ENCODE measurements at places on chromosomes 5 and 9. TPM values are rescaled to one million over a fixed set of nuclear protein-coding genes. Genes with fewer than 3 reads are reported as not detected.

VLDLR gene
- 127 TPM for total RNA-seq

MARCHF3 gene
- 61.0 TPM for total RNA-seq

ECPAS gene
- total RNA-seq = 81.5 TPM

CAMK4 gene
- total RNA-seq = 0.48 TPM

ROR2 gene
- 0.65 TPM for total RNA-seq

PCDHGA3 gene
- total RNA-seq = 22.9 TPM

DNA sequence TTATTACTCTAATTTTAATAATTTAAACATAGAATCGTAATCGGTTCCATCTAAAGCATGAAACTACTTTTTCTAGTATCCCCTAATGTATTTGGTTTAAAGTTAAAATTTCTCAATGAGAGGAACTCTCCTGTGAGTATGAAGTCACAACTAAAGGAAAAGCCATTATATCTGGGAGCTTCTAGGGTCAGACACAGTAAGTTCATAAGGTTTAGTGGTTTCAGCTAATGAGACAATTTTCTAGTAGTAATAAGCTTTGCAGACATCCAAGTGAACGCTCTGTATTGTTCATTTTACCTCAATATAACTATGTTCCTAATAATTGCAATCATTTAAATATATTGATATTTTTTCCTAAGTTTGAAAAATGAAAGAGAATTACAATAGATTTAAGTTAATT, 364.4 kb upstream of the CDH9 start:
- no peak for DNase-seq

DNA sequence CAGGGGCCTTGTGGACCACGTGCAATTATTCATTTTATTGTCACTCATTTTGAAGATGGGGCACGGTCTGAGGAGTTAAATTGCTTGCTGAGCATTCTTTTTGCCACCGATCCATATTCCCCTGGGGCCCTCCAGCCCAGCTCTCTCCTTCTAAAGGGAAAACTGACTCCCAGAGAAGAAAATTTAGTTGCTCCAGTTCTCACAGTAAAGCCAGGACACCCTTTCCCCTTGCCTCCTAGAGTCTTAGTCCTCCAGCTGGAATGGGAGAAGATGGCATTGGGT, 1.0 kb upstream of the PANK3 start:
- DNase-seq = no peak

GRCh38 chr5:119397518-119398380, 41.9 kb downstream of the TNFAIP8 start:
- no peak for DNase-seq

- DNase-seq = no peak
These were observed 22.1 kb downstream of the SPATA31D1 start for GRCh38 chr9:82010711-82011110.

DNA sequence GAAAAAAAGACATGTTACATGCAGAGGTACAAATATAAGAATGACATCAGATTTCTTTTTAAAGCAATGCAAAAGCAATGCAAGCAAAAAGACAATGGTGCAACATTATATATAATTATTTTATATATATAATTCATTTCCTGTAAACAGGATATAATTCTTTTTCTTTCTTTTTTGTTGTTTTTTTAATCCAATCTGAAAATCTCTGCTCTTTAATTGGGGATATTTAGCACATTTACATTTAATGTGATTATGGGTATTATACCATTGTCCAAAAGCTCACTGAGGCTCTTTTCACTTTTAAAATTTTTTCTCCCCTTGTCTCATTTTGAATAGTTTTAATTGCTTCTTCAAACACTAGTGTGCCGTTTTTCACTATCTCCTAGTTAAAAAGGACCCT, 148.9 kb downstream of the FGF18 start:
- DNase-seq = no peak

- DNase-seq = no peak
These were observed 7.1 kb upstream of the OCLN start for GRCh38 chr5:69485471-69485870.

GRCh38 chr9:129353697-129354336, 175.8 kb upstream of the IER5L start:
- no peak for DNase-seq

DNA sequence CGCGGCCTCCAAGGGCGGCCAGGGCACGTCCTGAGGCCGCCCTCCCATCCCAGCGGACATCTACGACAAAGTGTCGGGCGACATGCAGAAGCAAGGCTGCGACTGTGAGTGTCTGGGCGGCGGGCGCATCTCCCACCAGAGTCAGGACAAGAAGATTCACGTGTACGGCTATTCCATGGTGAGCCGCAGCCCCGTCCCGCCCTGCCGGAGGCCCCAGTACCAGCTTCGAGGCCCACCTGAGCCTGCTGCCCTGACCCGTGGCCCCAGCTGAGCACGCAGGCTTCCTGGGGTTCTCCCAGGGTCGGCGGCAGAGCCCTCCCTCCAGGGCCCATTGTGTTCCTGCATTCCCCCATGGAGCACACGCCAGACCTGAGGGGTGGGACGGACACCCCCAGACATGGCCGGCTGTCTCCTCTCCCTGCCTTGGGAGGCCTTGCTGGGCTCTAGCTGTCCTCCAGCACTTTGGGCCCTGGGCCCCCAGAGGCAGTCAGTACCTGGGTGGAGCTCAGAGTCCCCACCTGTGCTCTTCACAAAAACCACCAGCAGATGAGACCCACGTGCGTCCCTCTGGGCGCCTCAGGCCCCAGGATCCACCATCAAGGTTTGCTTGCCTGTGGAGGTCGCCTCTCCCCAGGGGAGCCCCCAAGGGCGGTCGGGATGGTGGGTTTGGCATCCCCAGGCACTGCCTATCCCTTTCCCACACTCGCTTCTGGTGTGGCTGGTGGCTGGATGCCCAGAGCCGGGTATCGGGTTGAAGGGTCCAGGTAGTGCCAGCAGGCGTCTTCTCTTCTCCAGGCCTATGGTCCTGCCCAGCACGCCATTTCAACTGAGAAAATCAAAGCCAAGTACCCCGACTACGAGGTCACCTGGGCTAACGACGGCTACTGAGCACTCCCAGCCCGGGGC, 1.0 kb downstream of the PHPT1 start:
- DNase-seq = no peak

- DNase-seq = no peak
These were observed 56.7 kb upstream of the SLC44A1 start for GRCh38 chr9:105187781-105188180.

DNA sequence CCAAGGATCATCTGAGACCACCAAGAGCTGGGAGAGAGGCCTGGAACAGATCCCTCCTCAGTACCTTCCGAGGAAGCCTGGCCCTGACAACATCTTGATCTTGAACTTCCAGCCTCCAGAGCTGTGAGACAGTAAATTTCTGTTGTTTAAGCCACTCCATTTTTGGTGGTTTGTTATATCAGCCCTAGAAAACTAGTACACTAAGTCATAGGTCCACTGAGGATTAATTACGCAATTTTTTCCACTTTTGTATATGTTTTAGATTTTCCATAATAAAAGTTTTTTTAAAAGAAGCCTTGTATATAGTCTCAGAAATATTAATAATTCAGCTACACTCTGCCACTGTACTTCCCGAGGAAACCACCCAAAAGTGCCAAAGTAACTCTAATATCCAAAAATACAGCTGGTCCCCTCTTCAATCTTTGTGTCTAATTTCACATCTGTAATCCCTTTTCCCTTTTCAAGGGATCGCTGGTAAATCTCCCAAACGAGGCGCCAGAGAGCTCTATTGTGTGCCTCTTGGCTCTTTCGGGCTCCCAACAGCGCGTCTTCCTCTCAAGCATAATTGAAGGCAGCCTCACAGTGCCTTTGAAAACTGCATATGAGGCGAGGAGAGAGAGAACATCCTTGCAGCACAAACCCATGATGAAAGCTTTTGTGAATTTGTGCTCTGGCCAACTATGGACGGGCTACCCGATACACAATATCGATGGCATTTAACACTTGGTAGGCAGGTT, 32.7 kb downstream of the PRUNE2 start:
- DNase-seq = no peak

DNA sequence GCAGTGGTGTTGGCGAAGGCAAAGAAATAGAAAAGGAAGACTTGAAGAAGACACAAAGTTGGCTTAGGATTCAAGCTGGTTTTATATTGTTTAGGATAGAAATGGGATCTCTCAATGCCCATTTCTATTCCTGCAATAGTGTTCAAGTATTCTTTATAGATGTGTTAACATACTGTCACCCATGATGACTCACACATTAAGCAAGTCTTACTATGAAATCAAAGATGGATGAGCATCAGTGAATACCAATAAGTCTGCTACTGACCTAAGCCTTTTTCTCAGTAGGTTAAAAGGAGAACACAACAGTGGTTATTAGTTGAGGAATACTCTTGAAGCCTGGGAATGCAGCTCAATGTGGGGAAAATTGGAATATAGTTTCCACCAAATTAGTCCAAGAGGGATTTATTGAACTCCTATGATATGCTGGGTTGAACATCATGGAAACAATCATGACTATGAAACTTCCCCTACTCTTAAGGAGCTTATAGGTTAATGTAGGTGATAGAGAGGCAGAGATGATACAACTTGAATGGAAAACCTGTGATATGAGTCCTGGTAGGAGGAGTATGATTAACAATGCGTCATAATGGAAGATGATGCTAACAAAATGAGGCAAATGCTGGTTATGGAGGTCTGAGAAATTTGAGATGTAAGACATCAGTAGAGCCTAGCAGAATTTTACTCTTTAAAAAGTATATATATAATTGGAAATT, 417.1 kb upstream of the DAP start:
- DNase-seq = no peak

DNA sequence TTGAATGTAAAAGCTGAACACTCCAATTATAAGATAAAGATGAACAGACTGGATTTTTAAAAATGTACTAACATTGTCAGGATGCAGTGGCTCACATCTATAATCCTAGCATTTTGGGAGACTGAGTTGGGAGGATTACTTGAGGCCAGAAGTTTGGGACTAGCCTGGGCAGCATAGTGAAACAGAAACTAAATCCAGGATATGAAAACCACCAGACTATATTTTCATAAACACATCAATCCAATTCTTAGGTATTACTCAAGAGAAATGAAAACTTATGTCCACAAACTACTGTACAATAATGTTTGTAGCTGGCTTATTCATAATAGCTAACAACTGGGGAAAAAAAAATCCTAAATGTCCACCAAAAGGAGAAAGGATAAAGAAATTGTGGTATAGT, 26.8 kb upstream of the NAA35 start:
- DNase-seq = no peak

DNA sequence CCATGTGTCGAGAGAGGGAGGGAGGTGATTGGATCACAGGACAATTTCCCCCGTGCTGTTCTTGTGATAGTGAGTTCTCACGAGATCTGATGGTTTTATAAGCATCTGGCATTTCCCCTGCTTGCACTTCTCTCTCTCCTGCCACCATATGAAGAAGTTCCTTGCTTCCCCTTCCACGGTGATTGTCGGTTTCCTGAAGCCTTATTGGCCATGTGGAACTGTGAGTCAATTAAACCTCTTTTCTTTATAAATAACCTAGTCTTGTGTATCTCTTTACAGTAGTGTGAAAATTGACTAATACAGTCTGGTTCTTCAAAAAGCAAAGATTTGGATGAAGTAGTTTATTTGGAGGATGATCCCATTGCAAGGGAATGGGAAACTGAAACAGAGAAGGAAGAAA, 11.3 kb upstream of the MIER3 start:
- DNase-seq = no peak

DNA sequence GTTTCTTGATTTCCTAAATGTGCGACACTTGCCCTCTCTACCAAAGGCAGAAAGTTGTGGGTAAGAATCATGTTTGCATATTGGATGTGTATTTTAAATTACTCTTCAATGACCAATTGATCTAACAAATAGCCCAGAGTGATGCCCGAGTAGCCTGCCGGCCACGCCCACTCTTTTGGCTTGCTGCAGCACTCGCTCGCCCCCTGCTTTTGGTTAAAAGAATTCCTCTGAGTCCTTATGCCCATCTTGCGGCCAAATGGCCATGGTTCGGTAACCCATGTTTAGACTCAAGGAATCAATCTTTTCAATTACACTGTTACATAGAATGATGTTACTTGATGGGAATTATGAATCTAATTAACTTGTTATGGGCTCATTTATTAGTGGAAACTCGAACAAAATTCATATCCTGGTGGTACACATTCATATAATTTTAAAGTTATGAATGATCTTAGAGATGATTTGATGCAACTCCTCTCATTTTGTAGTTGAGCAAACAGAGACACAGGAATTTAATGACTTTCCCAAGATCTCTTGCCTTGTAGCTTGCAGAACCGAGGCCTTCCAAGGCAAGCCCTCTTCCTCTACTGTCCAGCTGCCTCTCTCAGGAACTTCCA, 36.5 kb downstream of the PPIC start:
- no peak for DNase-seq

DNA sequence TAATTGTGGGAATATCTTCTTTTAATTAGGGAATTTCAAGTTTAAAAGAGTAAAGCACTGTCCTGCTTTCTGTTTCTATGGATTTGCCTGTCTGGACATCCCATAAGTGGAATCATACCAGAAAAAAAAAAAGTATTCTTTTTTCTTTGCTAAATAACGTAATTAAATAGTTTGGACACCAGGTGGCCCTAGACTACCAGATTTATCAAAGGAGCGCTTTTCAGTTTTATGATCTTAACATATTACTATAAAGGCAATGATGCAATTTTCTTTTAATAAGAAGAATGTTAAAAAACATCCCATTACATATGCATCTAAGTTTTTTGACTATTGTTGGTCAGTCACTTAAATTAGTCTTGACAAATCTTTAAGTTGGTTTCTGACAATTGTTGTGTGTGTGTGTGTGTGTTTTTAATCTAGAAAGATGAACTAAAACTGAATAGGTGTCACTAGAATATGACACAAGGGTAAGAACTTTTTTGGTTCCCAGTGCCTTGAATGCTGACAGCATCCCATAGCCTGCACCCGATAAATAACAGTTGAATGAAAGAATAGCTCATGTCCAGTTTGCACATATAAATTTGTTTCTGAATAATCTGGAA, 49.5 kb downstream of the C5orf22 start:
- no peak for DNase-seq

DNA sequence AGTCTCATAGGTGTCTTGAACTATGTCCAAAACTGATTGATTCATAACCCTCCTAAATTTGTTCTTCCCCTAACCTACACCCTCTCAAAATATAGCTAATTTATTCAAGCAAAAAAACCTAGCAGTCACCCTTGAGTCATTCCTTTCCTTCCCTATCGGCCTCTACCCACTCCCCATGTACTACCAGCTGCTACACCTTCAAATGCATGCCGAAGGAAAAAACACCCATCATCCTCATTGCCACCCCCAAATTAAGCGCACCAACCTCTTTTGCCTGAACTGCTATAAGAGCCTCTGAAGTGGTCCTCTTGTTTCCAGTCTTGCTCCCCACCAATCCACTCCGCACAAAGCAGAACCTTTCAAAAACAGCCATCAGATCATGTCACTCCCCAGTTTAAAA, 12.6 kb downstream of the LIFR start:
- no peak for DNase-seq

DNA sequence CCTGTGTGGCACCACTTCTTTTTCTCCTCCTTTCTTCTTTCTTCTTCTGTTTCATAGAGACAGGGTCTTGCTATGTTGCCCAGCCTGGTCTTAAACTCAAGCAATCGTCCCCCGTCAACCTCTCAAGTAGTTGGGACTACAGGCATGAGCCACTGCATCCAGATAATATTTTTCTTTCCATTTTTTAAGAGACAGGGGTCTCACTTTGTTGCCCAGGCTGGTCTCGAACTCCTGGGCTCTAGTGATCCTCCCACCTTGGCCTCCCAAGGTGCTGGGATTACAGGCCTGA, 47.4 kb upstream of the IER5L start:
- no peak for DNase-seq

- DNase-seq = peak; percentile 59
These were observed 4.8 kb downstream of the SURF6 start for GRCh38 chr9:133331221-133331620.

GRCh38 chr9:27489087-27489876, 34.8 kb upstream of the IFNK start:
- DNase-seq = no peak
